ENCODE measurements at places on chromosomes 6 and 20. TPM values are rescaled to one million over a fixed set of nuclear protein-coding genes. Genes with fewer than 3 reads are reported as not detected.

GRCh38 chr6:164628302-164628931, 681.0 kb downstream of the C6orf118 start:
- DNase-seq = no peak

DNA sequence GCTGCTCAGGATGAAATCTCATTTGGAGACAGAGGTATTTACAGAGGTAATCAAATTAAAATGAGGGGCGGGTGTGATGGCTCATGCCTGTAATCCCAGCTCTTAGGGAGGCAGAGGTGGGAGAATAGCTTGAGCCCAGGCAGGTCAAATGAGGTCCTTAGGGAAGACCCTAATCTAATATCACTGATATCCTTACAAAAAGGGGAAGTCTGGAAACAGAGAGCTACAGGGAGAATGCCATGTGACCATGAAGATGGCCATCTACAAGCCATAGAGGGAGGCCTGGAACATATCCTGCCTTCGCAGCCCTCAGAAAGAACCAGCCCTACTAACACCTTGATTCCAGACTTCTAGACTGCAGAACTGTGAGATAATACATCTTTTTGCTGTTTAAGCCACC, 8.3 kb downstream of the MTCL3 start:
- no peak for DNase-seq

GRCh38 chr6:43740321-43740960, 29.6 kb upstream of the VEGFA start:
- no peak for DNase-seq

The SCUBE3 gene
- 0.59 TPM for total RNA-seq

The SAYSD1 gene
- total RNA-seq = 18.8 TPM

The DUSP15 gene
- 61.3 TPM for total RNA-seq

The COL19A1 gene
- not detected for total RNA-seq
